Smooth muscle cell of the umbilical artery (primary cell): ENCODE measurements at places on chromosomes 6 and 20. TPM values are rescaled to one million over a fixed set of nuclear protein-coding genes. Genes with fewer than 3 reads are reported as not detected.

The SLC22A1 gene
- total RNA-seq = 0.89 and 1.4 TPM in 2 replicates

The PRL gene
- not detected in 2 replicates for total RNA-seq

The TINAG gene
- not detected in 2 replicates for total RNA-seq

The SSTR4 gene
- total RNA-seq = not detected in 2 replicates

The CLVS2 gene
- under 0.01 TPM in 1 of 2 replicates, not detected in the other for total RNA-seq

The PSORS1C2 gene
- total RNA-seq = not detected in 2 replicates

The IRAK1BP1 gene
- total RNA-seq = 3.2 and 3.9 TPM in 2 replicates
